ENCODE measurements at places on chromosomes 7 and 10. TPM values are rescaled to one million over a fixed set of nuclear protein-coding genes. Genes with fewer than 3 reads are reported as not detected.

The ANKRD30A gene
- total RNA-seq = not detected

The C10orf67 gene
- 0.05 TPM for total RNA-seq

The ODAD2 gene
- 0.76 TPM for total RNA-seq

The AP3M1 gene
- total RNA-seq = 31.0 TPM

The EIF4H gene
- total RNA-seq = 164 TPM

The OR2A42 gene
- not detected for total RNA-seq

The TBRG4 gene
- 57.7 TPM for total RNA-seq

The CLDN3 gene
- 6.0 TPM for total RNA-seq

The FGFR2 gene
- 13.3 TPM for total RNA-seq

The C10orf53 gene
- total RNA-seq = not detected

The IFIT2 gene
- 8.7 TPM for total RNA-seq

The HOXA10 gene
- total RNA-seq = 1.1 TPM

The FAM13C gene
- 3.9 TPM for total RNA-seq

The DTX2 gene
- total RNA-seq = 7.9 TPM

The LIPK gene
- 0.33 TPM for total RNA-seq

The SEMA3A gene
- 1.0 TPM for total RNA-seq

The INSYN2A gene
- total RNA-seq = 1.2 TPM

The OR9A2 gene
- not detected for total RNA-seq

The TMEM184A gene
- total RNA-seq = 0.47 TPM

The DMBT1 gene
- 0.09 TPM for total RNA-seq

The CHN2 gene
- total RNA-seq = 5.9 TPM

The CALCR gene
- total RNA-seq = 0.05 TPM

The STX1A gene
- 2.2 TPM for total RNA-seq

The GRM3 gene
- total RNA-seq = 0.05 TPM

The POLR2J2 gene
- total RNA-seq = 1.3 TPM

The LRRC18 gene
- 0.05 TPM for total RNA-seq

The MYO1G gene
- 47.0 TPM for total RNA-seq

Data from thymus (tissue), 14 donors.